ENCODE measurements at places on chromosomes 2 and 18. TPM values are rescaled to one million over a fixed set of nuclear protein-coding genes. Genes with fewer than 3 reads are reported as not detected.

DNA sequence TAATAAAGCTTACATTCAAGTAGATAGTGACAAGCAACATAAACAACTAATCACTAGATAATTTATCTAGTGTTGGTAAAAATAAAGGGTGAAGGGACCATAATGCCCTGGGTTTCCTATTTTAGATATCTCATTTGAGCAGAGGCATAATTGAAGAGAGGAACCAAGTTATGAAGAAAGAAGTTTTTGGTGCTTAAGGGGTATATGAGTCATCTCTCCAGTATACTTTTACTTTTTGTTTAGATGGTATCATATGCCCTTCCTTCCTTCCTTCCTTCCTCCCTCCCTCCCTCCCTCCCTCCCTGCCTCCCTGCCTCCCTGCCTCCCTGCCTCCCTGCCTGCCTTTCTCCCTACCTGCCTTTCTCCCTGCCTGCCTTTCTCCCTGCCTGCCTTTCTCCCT is 1053.5 kb upstream of the CELF4 start:
- DNase-seq = no peak

DNA sequence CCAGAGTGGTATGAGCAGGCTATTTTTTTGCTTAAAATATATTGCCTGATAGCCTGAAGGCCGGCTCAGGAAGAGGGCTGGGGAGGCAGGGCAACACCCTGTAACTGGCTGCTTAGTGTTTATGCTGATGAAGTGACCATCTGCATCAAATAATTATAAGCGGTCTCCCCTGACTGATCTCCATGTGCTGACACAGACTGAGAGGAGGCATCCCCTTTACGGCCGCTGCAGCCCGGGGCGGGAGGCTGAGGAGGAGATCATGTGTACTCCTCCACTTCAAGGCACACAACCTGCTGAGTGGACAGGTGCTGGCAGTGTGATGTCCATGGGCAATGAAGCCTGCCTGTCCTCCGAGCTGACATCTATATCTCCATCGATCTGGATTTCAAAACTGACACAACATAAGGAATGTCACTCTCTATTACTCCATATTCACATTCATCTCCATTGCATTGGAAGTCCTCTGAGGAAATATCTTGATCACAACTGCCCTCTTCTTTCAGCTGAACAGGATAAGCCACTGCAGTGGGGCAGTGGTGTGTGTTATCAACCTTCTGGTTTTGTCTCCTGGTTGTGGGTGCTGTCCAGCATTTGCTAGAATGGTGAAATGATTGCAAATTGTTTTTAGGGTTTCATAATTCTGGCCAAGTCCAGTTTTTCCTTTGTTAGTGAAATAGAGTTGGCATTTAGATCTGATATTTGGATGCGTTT is 143.5 kb downstream of the AQP4 start:
- DNase-seq = no peak

DNA sequence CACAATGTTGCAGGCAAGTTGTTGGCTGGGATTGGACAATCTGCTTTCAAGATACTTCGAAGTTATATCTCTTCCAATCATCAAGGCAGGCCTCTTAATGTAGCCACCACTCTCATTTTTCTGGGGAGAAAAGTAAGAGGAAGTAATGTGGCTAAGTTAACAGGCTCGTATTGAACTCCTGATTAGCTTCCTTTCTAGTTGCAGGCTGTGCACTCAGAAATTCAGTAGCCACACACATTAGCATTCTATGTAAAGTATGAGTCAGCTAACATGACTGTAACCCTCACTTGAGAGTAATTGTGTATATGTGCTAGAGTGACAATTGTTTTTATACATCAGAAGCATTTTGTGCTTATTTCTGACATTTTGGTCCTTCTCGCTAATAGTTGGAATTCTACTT is 3.3 kb downstream of the TWSG1 start:
- no peak for DNase-seq

DNA sequence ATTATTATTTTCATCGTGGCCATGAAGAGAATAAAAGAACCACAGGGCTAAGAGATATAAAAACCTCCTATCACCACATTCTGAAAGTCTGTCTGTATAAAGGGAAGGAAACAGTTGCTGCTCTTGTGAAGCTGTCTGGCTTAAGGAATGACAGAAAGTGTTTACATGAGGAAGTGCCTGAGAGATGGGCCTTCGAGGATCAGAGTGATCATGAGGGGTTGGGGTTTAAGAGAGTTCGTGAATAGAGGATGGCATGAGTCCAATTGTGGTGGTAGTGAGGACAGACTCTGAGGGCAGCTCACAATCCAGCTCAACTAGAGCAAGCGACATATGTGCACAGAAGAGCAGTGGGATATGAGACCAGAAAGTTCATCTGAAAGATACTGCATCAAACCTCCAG is 65.8 kb upstream of the PIEZO2 start:
- no peak for DNase-seq

DNA sequence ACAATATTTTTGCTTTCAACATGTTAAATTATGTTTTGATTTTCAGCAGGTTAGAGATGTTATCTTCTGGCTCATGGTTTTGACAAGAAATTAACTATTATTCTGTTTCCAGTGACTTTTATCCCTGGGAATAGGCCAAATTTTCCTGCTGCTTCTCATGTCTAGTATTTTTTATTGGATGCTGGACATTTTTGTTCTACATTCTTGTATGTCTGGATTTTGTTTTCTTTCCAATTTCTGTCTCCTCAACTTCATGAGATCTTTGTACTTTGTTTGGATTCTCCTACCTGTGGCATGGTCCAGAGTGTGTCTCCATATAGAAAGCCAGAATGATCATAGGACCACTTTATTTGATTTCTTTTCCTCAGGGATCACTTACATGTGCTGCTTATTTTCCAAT is 33.1 kb upstream of the MYO1B start:
- no peak for DNase-seq

The MEX3C gene
- 33.2 TPM for total RNA-seq

The FAM237A gene
- total RNA-seq = not detected

Measured in mucosa of gallbladder (tissue), 1 donor.